ENCODE measurements at places on chromosomes 16 and 17.

- DNase-seq, result no peak
Measured at GRCh38 chr16:68548947-68549346, 9.9 kb downstream of the ZFP90 start.

DNA sequence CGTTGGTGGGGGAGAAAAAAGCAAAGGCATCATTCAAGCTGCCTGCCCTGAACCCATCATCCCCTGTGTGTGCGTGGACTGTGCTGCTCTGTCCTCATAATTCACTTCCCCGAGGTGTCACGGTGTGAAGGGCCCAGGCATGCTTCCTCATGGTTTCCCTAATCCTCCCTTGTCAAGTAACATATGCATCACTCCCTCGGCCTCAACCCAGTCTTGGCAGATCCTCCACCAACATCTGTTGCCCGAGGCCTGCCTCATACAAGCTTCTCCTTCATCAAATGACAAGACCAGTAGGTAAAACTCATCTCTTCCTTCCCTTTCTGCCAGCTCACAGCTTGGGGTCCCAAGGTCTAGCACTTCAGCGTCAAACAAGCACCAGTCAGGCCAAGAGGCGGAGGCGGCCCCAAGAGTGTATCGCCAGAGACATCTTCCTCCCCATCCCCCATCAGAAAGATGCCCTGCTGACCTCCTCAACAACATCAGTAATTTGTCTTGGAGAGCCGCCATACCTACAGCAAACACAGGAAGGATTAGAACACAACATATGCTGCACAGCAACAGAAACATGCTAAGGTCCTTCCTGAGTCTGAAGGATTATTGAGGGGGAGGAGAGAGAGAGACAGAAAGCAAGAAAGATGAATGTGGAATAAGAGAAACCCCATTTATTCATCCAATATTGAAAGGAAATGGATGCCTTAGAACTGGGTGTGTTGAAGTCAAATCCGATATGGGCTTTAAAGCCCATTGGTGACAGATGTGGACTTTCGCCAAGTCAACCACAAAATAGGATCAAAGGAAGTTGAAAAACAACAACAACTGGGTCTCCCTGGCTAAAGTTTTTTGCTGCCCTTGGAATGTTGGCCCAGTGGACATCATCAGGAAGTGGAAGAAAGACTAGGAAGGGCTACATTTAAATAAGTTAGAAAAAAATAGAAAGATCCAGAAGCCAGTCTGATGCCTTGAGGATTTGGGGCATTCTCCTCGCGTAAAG is 38.4 kb downstream of the SOX9 start:
- no peak for DNase-seq

GRCh38 chr17:36674278-36674650 is 72.9 kb downstream of the MRM1 start:
- peak; percentile 71 for DNase-seq

DNA sequence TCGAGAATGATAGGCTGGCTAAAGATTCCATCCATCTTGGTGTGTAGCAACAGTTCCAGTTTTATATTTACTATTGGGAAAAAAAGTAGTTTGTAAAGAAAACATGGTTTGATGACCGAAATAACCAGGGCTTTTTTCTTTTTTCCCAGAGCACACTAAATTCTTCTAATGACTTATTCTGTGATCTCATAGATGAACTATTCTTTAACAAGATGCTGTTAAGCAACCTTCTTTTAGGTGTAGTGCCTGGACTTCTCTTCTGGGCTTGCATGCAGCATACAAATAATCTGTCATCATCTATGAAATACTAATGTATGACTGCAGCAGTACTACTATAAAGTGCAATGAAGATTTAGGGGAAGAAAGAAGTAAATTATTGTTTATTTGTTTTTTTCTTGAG is 11.0 kb upstream of the CAPNS2 start:
- DNase-seq, result no peak

DNA sequence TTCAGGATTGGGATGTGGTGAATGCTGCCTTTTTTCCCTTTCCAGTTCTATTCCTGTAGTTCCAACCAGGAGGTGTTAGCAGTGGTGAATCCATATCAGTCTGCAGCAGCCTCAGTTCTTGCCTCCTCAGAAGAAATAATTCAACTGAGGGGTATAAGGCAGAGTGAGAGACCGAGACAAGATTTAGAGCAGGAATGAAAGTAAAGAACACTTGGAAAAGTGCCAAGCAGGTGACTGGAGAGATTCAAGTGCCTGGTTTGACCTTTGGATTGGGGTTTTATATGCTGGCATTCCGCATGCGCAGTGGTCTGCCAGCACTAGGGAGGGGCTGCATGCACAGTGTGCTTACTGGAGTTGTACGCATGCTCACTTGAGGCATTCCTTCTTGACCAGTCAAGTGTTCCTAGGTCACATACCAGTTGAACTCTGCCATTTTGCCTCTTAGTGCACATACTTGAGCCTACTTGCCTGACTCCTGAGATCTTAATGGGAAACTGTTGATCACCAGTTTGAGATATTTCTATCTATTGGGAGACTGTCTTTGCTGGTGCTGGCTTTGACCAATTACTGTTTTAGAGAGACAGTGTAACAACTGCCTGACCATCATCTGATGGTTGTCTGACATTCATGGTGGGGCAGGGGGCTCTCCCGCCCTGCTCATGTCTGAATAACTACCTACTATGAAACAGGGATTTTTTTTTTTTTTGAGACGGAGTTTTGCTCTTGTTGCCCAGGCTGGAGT is 680 bp upstream of the CCL15 start:
- no peak for DNase-seq

DNA sequence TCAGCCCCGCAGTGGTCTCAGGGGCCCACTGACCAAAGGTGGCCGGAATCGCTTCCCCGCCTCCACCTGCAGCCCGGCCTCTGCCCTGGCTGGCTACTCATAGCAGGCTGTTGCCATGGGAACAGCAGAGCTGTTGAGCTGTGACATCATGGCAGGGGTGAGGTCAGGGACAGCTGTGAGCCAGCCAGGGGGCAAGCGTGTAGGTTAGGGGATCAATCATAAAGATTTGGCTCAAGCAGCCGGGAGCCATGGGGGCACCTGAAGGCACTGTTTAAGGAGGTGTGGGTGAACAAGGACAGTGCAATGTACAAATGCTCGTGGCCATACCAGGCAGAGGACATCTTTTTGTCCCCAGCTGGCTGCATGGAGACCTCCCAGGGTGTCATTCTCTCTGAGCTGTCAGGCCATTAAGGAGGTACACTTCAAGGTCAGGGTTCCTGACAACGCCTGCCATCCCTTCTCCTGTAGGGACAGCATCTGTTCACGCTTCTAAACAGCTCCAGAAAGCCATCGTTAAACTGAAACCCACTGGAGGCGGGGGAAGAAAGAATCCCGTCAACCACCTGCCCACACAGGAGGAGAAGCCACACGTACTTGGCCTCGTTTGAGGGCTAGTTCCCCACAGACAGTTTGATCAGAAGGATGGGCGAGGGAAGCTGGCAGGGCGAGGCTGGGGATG is at the start of gene CEP295NL:
TSS of gene CEP295NL (minus strand) at position 101 of the 679 bp plus-strand sequence. CDS start 1,373 bp downstream, outside the sequence.
- DNase-seq, result peak; percentile 14

- DNase-seq, result no peak
Measured at GRCh38 chr17:30005709-30006320, 64.4 kb downstream of the EFCAB5 start.

DNA sequence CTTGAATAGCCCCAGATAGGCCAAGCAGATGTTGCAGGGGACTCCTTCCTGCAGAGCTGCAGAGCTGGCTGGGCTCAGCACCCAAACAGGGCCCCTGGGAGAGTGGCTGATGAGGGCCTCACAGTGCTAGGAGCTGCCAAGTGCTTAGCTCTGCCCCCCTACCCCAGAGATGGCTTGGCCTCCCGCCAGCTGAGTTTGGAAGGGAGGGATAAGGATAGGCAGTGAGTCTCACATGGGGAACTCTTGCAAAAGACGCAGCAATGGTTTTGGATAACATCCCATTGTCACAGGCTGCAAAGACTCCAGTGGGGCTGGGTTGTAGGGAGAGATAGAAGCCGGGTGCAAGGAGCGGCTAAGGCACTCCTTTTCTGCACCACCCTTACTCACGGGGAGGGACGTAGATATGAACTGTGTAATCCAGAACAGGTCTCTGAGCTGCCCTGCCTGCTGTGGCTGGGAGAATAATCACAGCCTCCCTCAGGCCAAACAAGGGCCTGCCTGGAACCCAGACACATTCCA is 52.9 kb upstream of the MAF start:
- DNase-seq, result no peak

DNA sequence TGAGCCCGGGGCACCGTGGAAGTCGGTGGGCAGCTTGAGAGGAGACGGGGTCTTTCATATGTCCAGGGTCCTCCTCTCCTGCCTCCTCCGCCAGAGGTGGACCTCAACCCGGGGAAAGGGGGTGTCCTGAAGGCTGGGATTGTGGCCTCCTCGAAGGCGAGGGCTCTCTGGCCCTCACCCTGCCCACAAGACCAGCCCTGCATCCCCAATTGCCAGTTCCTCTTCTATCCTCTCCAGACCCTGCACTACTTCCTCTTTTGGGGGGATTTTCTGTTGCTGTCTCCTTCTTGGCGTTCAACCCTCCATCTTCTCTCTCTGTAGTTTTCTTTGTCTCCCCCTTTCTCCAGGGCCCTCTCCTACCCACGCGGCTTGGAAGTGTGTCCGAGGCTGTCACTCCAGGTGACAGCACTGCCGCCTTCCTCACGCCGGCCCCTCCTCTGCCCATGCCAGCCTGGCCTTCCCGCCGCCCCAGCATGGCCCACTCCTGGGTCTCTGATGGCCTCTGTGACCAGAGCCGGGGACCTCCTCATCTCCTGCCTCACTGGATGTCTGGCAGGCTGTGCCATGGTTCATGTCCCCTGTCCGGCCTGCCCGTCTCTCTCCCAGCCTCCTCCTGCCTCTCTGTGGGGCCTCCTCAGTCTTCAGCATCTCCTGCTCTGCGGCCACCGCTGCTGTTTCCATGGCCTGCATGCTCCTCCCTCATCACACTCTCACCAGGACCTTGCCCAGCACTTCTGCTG is 2.4 kb upstream of the ITGAX start:
- no peak for DNase-seq

DNA sequence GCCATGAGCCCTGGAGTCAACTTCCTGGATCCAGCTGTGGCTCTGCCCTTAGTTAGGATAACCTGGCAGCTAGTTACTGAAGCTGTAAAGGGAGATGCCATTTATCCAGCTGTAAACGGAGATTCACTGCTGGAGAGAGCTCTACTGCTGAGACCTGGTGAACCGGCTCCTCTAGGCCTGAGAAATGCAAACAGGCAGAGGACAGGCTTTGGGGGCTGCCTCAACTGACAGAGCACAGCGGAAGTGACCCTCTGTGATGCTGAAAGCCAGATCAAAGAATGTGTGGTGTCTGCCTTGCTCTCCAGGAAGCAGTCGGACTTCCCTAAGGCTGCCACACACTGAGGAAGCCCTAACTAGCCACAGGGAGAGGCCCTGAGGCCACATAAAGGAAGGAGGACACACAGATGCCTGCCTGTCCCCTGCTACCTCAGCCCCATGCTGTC is 21.9 kb upstream of the GPRC5C start:
- no peak for DNase-seq

DNA sequence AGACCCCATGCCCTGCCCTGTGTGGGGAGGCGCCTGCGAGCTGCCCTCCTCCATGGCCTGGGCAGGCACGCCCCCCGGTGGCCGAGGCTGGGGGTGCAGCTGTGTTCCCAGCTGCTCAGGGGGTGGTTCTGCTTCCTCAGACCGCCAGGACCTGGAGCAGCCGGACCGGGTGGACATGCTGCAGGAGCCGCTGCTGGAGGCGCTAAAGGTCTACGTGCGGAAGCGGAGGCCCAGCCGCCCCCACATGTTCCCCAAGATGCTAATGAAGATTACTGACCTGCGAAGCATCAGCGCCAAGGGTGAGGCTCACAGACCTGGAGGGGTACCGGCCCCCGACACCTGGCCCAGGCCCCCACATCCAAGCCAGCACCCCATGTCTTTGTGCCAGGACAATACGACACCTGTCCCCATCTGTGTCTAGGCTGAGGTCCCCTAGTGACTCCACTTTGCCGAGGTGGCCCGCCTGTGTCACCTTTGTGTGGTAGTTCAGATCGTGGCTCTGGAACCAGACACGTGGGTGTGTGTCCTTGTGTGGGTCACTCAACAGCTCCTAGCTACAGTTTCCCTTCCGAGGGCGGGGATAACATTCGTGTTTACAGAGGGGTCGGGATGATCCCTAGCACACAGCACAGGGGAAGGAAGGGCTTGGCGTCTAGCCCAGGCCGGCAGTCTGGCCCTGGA is 9.3 kb downstream of the GJD3 start:
- peak; percentile 67 for DNase-seq

DNA sequence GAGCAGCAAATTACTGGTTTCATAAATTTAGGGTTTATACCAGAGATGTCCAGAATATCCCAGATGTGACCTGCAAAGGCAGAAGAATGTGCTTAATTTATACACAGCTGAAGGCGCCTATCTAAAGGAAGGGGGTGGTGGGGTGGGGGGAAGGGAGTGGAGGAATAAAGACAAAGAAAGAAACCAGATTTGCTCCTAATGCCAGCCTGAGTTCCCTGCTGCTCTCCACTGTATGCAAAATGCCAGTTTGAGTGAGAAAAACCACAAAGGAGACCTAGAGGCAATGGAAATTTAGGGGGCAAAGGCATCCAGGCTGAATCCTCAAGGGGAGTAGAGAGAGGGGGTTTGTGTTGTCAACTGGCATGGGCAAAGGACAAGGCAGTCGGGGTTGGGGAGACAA is 161.5 kb upstream of the TOX3 start:
- DNase-seq, result no peak

GRCh38 chr17:28313841-28314240 is 5.2 kb upstream of the TMEM97 start:
- DNase-seq, result no peak

DNA sequence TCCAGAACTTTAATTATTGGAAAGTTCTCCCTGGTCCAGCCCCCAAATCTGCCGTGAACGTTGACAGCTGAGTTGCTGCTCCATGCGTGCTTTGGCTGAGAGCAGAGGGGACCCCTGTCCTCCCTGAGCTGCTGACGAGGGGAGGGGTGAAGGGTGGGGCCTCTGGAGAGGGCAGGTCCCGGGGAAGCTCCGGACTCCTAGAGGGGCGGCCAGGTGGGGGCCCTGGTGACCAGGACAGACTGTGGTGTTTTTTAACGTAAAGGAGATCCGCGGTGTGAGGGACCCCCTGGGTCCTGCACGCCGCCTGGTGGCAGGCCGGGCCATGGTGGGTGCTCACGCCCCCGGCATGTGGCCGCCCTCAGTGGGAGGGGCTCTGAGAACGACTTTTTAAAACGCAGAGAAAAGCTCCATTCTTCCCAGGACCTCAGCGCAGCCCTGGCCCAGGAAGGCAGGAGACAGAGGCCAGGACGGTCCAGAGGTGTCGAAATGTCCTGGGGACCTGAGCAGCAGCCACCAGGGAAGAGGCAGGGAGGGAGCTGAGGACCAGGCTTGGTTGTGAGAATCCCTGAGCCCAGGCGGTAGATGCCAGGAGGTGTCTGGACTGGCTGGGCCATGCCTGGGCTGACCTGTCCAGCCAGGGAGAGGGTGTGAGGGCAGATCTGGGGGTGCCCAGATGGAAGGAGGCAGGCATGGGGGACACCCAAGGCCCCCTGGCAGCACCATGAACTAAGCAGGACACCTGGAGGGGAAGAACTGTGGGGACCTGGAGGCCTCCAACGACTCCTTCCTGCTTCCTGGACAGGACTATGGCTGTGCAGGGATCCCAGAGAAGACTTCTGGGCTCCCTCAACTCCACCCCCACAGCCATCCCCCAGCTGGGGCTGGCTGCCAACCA is at the start of gene MC1R:
TSS of gene MC1R (plus strand) at position 410 of the 895 bp plus-strand sequence. CDS start at position 807, 397 bp downstream.
- peak; percentile 37 for DNase-seq

- DNase-seq, result no peak
Measured at GRCh38 chr17:77225265-77225664, 84.5 kb downstream of the SEC14L1 start.

- no peak for DNase-seq
Measured at GRCh38 chr17:76135810-76136188, 5.2 kb downstream of the FOXJ1 start.

Measured in activated CD4-positive, alpha-beta T cell treated with anti-CD3 and anti-CD28 coated beads, Interleukin-2, Interleukin-4, amounts not matched to agents 100 ng/mL and 50 ng/mL, durations not matched to agents 16 hours and 8 hours (primary cell).